NCI-H2081 treated with DMSO at 0.1 percent for 48 hours (cell line): ENCODE measurements at places on chromosomes 12 and 14.

- no peak for DNase-seq
Measured at GRCh38 chr12:94676031-94676641, 25.8 kb upstream of the TMCC3 start.

GRCh38 chr14:95353007-95353406 is 33.3 kb upstream of the CLMN start:
- no peak for DNase-seq

DNA sequence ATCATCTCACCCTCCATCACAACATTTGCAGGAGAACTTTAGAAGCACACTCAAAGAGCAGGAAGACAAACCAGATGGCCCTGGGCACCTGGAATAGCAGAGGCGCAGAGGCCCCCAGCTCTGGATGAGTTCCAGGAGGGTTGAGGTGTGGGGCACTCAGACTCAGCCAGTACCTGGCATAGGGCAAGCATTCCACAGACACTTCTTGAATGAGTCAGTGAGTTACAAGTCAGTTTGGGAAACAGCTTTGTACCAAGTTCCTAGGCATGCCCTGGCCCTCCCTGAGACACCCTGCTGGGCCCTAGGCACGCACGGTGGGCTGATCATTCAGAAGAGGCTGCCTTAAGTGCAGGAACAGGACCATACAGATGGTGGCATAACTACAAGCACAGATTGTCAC is 54.3 kb downstream of the MAP3K9 start:
- DNase-seq: no peak

DNA sequence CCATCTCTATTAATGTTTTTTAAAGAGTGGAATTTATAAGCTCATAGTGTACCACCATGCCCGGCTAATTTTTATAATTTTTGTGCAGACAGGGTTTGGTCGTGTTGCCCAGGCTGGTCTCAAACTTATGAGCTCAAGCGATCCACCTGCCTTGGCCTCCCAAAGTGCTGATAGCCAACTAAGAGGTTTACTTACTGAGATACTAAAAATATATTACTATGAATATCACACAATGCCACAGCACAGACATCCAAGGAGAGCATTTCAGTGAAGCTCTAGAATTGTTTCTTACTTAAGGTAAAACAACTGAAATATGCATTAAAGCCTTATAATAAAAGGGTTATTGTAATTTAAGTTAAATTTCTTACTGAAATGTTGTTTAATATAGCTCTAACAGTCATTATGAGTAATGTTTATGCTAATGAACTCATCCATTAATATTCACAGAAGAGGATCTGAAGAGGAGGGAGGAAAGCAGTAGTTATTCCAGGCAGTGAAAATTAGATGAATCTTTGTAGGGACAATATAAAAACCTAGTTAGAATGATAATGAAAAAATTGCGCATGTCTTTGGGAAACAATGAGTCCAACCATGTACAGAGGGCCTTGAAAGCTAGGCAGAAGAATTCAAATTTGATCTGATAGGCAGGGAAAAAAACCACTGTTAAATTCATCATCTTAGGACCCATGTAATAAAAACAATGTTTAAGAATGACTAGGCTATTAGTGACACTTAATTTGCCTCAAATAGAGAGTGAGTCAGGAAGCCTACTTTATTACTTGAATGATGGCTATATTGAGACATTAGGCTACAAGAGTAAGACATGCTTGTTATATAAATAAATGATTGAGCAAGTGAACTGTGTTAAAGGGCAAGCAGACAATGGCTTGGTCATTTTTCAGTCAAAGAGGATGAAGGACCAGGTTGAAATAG is 99.2 kb downstream of the SLC41A2 start:
- no peak for DNase-seq

GRCh38 chr12:121439715-121440114 is 39.8 kb downstream of the RNF34 start:
- no peak for DNase-seq

- DNase-seq: no peak
Measured at GRCh38 chr14:28375295-28375694, 391.3 kb upstream of the FOXG1 start.
